Neural progenitor cell (in vitro differentiated cells): ENCODE measurements at places on chromosomes 5 and 9.
A peak's percentile ranks its signal among the peaks of the same experiment; 100 is the strongest.

DNA sequence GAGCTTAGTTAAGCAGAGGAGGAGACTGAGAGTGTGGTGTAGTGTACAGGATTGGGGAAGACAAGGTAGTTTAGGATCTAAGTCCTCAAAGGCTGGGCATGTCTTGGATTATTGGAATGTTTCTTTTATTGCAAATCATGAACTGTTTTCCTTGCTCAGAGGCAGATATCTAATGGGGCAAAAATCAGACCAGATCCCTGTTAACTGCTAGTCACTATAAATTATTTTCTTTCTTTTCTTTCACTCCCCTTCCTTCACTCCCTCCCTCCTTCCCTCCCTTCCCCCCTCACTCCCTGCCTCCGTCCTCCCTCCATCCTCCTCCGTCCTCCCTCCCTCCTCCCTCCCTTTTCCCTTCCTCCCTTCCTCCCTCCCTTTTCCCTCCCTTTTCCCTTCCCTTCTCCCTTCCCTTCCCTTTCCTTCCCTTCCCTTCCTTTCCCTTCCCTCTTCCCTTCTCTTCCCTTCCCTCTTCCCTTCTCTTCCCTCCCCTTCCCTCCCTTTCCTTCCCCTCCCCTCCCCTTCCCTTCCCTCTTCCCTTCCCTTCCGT is 117.9 kb downstream of the WDR70 start:
- DNase-seq: no peak

DNA sequence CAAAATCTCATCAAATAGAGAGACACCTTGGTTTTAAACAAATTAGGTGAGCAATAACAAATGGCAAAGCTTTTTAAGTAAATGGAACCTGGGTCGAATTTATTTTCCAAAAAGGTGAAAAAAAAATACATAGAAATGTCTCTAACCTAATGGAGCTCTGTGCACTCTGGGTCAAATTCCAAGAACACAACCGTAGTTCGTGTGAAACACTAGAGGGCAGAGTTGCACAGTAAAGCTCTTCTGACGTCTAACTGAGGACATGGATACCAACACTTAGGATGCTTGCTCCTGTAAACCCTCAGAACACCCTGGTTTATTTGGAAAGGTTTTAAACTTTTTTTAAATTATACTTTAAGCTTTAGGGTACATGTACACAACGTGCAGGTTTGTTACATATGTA is 18.9 kb downstream of the MARCHF11 start:
- DNase-seq: peak; percentile 85

DNA sequence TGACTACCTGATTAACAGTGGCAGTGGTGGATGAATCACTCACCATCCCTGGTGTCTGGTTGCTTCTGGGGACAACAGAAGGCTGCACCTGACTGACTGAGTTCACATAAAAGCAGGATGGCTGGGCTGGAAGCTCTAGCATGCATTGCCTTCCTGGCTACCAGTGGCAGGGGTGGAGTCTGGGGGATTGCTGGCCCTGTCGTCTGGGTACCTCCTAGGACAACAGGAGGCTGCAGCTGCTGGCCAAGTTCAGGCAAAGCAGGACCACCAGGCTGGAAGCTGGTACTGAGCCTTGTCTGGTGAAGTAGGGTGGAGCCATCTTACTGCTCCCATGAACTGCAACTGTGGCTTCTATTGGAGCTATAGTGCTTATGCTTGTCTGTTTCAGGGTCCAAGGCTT is 480.8 kb upstream of the CTNND2 start:
- no peak for DNase-seq

- DNase-seq: no peak
These were observed 34.7 kb downstream of the LPCAT1 start for GRCh38 chr5:1488882-1489680.

DNA sequence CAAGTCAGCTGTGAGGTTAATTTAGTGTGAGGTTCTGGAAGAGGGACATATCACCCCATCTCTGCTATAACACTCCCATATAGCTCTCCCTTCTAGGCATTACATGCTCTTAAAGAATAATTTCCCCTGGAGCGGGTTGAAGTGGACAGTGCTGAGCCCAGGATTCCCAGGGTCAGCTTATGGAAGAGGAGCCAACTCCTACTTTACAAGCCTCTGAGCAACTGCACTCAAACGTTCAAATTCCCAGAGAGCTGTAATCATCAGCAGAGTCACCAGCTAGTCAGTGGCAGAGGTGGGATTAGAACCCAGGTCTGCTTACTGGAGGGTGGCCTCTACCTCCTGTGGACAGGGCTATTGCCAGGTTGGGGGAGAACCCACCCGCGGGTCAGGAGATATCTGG is 1.4 kb downstream of the NEURL1B start:
- DNase-seq: no peak

GRCh38 chr9:16092142-16093091 is 539.6 kb downstream of the CCDC171 start:
- no peak for DNase-seq

- no peak for DNase-seq
These were observed 109.5 kb upstream of the DPYSL3 start for GRCh38 chr5:147619281-147619878.

GRCh38 chr5:110054240-110054639 is 364.5 kb downstream of the MAN2A1 start:
- peak; percentile 20 for DNase-seq

GRCh38 chr9:70222354-70222753 is 36.4 kb upstream of the SMC5 start:
- DNase-seq: no peak

- DNase-seq: no peak
These were observed 73.1 kb downstream of the ARHGAP26 start for GRCh38 chr5:142842994-142843905.

- no peak for DNase-seq
These were observed 929.3 kb upstream of the DMAC1 start for GRCh38 chr9:8728910-8729309.

DNA sequence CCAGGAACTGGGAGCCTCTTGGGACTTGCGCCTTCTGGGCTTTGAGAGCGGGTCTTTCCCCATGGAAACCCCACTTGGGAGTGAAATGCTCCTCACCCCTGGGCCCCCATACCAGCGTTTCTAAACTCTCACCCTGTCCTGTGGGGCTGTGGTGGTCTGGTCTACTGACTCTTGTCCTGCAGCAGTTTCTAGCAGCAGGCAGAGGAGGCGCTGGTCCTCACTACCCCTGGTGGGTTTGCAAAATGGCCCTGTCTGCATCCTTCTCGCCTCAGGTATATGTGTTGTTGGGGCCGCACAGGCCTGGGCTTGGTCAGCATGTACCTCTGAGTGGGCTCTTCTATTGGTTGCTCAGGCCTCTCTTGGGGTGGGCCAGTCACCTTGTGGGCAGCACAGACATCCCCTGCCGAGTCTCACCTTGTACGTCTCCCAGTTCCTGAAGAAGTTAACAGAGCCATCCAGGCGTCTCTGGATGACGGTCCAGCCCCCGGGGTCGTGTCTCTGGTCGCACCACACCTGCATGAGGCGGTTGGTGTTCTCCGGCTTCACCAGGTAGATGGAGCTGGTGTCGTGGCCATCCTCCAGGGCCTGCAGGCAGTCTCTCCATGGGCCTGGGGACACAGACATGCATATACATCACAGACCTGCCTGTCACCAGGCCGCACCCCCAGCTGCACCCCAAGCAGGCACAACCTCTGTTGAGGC is 29.0 kb downstream of the ANGPTL2 start:
- DNase-seq: no peak

DNA sequence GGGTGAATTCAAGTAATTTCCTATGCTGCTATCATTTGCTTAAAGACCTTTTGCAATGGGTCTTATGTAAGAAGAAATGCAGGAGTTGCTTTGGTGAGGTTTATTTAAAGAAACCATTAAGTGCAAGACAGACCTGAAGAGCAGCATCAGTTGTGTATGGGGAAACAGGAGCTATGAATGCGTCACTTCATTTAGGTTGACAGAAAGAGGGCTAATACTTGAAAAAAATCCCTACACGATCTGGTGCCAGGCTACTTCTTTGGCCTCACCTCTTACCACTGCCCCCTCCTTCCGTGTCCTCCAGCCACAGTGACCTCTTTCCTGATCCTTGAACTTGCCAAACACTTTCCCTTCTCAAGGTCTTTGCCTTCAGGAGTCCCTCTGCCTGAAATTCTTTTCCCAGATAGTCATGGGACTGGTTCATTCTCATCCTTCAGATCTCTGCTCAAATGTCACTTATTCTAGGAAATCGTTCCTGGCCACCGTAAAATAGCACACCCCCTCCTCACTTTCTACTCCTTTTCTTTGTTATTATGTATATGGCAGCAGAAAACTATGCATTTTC is 1.4 kb upstream of the JAK2 start:
- no peak for DNase-seq
